ENCODE measurements at places on chromosomes 16 and 17.

DNA sequence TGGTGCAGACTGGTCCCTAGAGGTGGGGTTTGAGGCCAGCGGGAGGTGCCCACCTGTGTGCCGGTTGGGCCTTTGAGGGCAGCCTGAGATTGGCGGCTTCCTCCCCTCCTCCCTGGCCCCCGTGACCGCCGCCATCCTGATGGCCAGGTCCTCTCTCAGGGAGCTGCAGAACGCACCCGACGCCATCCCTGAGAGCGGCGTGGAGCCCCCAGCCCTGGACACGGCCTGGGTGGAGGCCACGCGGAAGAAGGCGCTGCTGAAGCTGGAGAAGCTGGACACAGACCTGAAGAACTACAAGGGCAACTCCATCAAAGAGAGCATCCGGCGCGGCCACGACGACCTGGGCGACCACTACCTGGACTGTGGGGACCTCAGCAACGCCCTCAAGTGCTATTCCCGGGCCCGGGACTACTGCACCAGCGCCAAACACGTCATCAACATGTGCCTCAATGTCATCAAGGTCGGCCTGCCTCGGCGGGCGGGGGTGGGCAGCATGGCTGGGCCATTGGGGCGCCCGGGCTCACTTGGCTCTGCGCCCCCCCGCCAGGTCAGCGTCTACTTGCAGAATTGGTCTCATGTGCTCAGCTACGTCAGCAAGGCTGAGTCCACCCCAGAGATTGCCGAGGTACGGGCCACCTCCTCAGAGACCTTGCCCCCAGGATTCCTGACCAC, 2.8 kb downstream of the GPS1 start:
- no peak for DNase-seq

DNA sequence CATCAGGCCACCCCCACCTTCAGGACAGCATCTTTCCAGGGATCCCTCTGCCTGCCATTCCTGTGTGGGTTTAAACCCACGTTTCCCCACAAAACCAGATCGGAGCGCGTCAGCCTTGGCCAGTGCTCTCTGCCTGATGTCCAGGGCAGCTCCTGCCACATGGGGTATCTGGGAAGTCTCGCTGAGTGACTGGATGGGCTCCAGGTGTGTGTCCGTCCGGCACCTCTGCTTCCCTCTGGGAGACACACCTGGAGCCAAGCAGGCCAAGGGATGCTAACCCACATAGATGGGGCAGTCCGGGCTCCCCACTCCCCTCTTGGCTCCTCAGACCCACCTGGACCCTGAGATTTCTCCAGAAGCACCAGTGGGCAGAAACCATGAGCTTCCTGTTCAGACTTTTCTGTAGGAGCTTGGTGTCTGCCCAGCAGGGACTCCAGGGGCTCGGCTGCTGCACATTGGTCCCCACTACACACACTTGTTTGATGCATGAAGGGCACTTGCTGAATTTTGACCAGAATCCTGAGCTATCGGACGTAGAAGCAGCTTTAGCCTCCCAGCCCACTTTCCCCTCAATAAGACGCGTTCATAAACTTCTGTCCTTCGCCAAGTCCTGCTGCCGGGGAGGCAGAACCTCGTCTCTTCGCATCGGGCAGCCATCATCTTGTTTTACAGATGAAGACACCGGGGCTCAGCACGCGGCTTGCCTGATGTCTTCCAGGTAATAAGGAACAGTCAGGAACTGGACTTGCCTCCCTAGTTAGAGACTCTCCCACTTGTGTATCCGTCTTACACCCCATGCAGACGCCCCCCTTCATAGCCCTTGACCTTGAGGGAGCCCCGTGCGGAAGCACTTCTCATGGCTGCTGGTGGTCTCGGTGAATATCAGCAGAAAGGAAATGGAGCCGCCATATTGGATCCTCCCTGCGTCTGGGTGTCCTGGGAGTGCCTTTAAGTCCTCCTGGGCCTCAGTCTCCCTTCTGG, 91.6 kb upstream of the ZNF469 start:
- DNase-seq: no peak

DNA sequence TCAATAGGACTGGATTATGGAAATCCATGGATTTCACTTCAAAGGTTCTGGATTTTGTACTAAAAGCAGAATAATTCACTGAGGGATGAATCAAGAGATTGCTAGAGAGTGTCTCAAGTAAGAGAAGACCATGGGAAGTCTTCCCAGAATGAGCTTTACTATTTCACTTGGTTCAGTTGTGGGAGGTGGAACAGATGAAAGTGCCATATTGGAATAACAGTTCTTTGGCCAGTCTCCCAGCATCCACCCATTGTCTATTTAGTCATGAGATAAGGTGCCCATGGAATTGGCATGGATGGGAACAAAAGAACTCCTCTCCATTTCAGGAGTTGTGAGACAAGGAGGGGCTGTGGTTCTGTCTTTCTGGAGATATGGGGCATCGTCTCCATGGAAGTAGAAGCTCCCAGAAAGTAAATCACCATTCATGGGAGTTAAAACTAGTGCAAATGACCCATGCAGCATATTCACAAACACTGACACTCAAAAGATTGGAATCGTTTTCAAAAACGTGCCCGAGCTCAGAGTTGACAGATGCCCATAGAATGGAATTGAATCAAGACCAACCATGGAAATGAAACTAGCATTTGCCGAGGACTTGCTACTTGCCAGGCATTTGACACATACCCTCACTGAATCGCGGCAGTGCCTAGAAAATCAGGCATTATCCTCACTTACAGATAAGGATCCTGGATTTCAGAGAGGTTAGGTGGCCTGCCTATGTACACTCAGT, 36.2 kb upstream of the CLEC3A start:
- no peak for DNase-seq

DNA sequence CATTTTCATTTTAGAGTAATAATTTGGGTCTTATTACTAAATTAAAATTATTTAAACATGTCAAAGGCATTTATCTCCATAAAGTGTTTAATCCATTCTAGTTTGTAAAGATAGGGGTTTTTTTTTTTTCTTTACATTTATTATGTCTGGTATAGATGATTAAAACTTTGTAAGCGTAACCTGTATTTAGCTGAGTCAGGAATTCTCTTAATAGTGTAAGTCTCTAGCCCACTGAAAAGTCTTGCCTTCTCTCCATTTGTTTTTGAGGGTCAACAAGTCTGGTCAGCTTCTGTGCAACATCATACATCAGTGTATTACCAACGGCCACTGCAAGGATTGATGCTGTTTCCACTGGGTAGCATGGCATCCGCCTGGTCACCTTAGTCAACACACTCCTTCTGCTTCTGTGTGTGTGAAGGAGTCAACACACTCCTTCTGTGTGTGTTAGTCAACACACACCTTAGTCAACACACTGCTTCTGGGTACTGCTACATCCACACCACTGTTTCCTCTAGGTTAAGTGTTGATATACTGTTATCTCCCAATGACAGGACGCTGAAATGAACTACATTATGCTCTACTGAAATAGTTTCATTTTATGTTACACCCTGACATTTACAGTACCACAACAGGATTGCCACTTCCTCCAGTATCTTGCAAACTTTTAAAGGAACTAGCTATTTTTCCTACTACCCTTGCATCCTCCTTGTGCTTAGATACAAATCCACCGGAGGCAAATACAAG, 37.3 kb upstream of the VWA3A start:
- no peak for DNase-seq

GRCh38 chr16:65002265-65002664, 119.6 kb downstream of the CDH11 start:
- DNase-seq: no peak

DNA sequence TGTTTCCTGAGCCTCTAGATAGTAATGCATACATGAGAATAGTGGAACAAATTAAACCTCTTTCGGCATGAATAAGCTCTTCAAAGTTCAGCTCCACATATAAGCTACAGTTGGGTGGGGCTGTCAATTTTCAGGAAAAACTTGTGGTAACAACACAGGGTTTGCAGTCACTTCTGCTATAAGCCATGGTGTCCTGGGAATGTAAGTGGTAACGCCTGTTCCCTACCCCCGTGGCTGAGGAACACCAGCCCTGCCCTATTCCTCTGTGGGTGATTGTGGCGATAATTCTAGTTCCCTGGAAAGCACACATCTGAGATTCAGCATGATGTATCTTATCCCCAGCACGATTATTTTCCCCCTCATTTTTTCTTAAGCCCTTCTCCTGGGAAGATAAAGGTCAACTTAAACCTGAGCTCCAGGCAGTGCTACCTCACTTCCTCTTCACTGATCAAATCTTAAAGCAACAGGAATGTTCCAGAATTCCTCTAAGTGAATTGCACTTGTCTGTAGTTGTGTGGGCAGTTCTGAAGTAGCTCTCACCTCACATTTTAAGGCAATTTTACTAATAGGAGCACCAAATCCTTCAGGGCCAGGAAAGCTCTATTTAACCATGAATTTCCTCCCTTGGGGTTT, 500.7 kb upstream of the HSBP1 start:
- no peak for DNase-seq

Data from stimulated activated CD8-positive, alpha-beta memory T cell treated with anti-CD3 and anti-CD28 coated beads, Interleukin-4, amount 100 ng/mL, for 1 hour (primary cell).